ENCODE measurements at places on chromosomes 7 and 10.

DNA sequence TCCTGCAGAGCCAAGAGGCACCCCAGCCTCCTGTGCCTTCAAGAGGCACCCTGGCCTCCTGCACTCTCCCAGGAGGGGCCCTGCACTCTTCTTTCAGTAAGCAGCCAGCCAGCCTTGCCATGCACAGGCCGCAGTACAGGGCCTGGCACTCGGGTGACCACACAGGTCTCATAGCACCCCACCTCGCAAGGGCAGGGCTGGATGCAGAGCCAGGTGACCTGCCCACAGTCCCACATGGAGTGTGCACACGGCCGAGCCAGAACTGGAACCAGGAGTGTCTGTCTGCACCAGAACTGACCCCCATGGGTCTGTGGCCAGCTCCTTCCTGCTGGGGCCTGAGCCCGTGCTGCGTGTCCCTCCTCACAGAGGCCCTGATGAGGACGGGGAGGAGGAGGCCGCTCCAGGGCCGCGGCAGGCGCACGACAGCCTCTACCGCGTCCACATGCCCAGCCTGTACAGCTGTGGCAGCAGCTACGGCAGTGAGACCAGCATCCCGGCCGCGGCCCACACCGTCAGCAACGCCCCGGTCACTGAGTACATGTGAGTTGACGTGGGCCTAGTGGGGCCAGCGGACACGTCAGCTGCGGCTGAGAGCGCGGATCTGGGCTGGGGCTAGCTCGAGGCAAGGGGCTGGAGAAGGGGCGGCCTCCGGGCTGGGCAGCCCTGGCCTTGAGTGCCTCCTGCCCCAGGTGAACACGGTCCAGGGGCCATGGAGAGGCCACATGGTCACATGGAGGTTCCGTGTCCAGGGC, 26.3 kb downstream of the TTYH3 start:
- no peak for DNase-seq

GRCh38 chr10:100341953-100342626, 4.9 kb upstream of the SCD start:
- DNase-seq, result peak; percentile 73

- DNase-seq, result peak; percentile 12
These were observed 6.8 kb downstream of the PRPF18 start for GRCh38 chr10:13593535-13593934.

GRCh38 chr7:22156205-22156604, 200.7 kb downstream of the RAPGEF5 start:
- DNase-seq, result peak; percentile 76

- DNase-seq, result peak; percentile 39
These were observed at the start of gene HGF for GRCh38 chr7:81769891-81770727. TSS of gene HGF (minus strand) at chr7:81770047. CDS start at chr7:81769971, 76 bp downstream.

DNA sequence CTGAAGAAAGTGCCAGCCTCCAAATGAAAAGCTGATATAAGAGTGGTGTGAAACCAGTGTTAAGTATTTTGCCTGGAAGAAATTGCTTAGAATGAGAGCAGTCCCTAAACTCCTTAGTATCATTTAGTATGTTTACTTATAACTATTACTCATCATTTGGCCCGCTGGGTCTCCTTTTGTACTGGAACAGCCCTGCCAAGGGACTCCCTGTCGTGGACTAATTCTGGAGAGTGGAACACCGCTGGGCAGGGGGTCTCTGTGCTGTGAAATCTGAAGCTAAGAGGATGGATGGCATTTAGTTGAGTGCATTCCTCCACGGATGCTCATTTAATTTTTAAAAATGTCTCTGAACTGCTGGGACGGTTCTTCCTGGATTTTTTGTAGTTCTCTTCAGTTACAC, 889.9 kb upstream of the C7orf33 start:
- peak; percentile 4 for DNase-seq

- no peak for DNase-seq
These were observed 120.0 kb downstream of the MKX start for GRCh38 chr10:27625452-27626211.

DNA sequence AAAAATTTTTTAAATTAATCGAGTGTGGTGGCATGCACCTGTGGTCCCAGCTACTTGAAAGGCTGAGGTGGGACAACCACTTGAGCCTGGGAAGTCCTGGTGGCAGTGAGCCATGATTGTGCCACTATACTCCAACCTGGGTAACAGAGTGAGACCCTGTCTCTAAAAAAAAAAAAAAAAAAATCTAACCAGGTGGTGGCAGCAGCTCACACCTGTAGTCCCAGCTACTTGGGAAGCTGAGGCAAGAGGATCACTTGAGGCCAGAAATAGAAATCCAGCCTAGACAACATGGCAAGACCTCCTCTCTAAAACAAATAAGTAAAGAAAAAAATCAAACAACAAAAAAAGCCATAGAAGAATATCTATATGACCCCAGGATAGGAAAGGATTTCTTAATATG, 3.6 kb upstream of the MYOF start:
- no peak for DNase-seq

- peak; percentile 48 for DNase-seq
These were observed 90.0 kb downstream of the GSAP start for GRCh38 chr7:77326131-77326530.

GRCh38 chr7:16417906-16418305, 3.4 kb downstream of the CRPPA start:
- DNase-seq, result no peak

- peak; percentile 1 for DNase-seq
These were observed 920.1 kb upstream of the LRRN3 start for GRCh38 chr7:110170841-110171240.

- DNase-seq, result peak; percentile 76
These were observed 11.4 kb upstream of the TMEM26 start for GRCh38 chr10:61464461-61465170.
